ENCODE measurements at places on chromosomes 11 and 22.

- DNase-seq: no peak
Observed at GRCh38 chr11:65541093-65541982, 16.5 kb downstream of the SCYL1 start.

DNA sequence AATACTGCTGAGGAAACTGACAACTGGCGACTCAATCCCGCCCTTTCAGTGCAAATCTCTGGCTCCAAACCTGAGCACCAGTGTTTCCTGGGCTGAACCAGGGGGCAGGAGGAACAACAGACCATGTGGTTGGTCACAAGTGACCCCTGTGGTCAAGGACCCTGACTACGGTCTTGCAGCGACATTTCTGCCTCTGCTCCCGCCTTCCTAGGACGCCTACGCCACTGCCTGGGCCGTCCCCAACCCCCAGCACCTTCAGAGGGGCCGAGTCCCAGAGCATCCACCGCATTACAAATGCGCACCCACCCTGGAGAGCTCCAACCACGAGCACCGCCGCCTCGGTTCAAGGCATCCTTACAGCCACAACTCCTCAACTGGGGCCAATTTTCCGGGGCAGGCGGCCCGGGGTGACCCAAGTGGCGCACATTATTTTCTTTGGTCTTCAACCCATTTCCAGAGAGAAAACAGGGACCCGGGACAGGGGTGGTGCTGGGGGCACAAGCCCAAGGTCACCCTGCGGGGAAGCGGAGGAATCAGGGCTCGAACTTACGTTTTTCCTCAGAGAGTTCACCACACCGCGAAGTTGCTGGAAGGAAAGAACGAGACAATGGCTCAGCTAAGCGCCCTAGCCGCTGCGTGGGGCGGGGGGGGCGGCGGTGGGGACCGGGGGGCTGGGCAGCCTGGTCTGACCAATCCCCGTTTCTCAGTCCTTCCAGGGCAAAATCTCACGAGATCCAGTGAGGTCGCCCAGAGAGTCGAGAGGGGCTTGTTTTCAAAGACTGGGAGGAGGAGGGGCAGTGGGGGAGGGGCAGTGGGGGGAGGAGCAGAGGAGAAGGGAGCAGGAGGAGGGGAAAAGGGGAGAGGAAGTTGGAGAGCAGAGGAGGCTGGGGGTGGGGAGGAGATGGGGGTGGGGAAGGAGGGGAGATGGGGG lies 1.8 kb downstream of the PRAME start:
- DNase-seq: no peak

DNA sequence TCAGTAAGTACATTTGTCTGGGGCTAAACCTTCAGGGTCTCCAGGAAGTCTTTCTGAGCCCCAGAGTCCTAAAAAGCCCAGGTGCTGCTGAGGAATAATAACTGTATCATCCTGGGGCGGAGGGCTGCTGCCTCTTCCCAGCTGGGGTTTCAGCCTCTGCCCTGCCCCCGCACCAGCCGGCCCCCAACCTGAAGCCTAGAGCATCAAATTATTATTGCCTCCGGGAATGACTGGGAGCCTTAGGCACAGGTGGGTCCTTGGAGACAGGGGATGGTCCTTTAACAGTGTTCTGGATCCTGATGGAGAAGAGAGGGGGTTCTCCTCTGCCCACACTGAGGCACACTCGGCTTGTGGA lies 64.4 kb downstream of the BCR start:
- DNase-seq: no peak

DNA sequence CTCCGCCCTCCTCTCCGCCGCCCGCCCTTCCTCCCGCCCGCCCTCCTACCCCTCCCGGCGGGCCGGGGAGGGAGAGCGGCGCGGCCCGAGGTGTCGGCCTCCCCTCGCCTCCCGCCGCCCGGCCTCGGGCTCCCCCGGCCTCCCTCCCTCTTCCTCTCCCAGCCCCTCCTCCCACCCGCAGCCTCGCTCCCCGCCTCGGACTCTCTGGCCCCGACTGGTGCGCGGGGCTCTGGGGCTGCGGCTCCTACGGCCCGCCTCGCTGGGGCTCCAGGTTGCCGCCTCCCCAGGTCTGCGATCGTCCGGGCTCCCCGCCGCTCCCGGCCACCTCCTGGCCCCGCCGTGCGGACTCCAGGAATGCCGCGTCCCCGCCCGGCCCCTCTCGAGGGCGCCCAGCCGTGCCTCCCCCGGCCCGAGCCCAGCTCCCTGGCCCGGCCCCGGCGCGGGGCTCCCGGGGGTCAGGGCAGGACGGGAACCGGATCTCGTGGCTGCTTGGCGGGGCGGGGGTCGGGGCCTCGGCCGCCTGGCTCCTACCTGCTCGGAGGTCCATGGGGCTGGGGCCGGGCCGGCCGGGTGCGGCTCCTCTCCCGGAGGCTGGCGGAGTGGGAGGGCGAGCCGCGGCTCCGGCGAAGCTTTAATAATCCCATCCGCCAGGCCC lies at the start of gene CLCF1:
CLCF1 (minus strand) TSS at position 606 of the 655 bp plus-strand sequence; CDS start at position 547, 59 bp downstream.
- no peak for DNase-seq

DNA sequence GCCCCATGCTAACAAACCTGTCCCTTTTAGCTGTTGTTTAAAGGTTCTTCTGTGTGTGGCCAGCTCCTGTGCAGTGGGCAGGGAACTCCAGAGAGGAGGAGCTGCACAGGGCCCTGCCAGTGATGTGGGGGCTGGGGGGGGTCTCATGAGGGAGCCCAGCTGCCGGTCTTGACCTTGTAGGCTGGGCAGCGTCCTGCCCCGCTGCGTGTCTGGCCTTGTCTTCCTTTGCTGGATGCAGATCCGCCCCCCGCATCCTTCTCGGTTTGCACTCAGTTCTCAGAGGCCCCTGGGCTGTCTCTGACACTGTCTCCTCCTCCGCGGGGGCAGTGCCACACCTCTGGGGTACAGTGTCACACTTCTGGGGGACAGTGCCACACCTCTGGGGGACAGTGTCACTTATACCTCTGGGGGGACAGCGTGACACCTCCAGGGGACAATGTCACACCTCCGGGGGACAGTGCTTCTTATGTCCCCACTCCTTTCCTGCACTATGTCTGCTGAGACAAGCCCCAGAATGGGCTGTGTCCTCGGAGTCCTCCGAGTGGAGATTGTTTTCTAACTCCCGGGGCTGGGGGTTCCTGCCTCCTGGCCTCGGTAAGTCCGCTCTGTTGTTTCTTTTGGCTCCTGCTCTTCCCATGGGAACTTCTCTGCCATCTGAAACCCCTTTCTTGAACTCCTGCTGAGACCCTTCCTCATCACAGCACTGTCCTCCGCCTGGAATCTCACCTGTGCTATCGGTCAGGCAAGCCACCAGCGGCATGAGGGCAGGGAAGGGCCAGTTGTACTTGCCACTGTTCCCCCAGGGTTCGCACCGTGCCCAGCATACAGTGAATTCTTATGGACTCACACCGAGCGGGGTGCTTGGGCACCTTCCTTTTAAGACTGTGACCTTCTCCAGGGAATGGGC lies 788.3 kb downstream of the TBC1D22A start:
- DNase-seq: no peak

DNA sequence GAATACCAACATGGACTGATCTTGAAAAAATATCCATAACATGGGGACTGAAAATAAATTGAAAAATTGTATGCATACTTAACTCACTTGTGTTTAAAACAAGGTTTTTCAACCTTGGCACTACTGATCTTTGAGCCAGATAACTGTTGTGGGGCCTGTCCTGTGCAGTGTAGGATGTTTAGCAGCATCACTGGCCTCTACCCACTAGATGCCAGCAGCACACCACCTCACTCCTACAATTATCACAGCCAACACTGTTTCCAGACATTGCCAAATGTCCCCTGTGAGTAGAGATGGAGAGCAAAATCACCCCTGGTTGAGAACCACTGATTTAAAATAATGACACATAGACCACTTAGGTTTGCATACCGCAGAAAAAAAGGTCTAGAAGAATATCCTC lies 45.0 kb upstream of the SLC1A2 start:
- no peak for DNase-seq

DNA sequence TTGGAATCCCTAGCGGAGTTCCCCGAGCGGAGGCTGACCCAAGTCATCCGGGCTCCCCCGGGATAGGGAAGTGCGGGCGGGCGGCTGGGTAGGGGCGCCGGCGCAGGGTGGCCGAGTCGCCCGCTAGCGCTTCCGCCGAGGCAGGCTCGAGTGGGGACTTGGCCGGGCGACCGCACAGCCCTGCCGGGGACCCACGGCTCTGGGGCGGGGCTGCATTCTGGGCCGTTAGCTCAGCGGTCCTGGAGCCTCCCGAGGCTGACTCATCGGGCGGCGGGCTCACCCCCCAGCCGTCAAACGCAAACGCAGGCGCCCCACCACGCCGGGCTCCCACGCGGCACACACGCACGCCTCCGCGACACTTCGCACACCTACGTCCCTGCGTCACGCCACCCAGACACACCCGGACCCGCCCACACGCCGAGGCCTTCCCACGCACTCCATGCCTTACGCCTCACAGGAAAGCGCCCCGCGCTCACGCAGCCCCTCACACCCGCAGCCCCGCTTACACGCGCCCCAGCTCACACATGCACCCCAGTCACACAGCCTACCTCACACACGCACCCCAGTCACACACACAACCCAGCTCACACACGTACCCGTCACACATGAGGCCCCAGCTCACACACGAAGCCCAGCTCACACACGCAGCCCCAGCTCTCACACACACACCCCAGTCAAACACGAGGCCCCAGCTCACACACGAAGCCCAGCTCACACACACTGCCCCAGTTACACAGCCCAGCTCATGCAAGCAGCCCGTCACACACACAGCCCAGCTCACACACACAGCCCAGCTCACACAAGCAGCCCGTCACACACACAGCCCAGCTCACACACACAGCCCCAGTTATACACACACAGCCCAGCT lies 1.2 kb downstream of the PHLDB1 start:
- DNase-seq: no peak

- DNase-seq: no peak
Observed at GRCh38 chr11:67592880-67593564, 9.4 kb downstream of the GSTP1 start.

- no peak for DNase-seq
Observed at GRCh38 chr11:73321604-73322381, 13.7 kb downstream of the ARHGEF17 start.

DNA sequence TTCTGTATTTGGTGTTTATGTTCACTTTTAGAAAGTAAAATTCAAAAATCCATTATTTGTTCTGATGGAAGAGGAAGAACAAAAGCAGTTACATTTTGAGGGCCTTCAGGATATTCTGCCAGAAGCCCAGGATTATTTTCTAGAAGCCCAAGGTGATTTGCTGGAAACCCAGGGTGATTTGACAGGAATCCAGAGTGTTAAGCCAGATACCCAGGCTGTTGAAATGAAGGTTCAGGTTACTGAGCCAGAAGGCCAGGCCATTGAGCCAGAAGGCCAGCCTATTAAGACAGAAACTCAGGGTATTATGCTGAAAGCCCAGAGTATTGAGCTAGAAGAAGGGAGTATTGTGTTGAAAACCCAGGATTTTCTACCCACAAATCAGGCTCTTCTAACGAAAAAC lies 33.1 kb downstream of the CCDC15 start:
- DNase-seq: no peak

DNA sequence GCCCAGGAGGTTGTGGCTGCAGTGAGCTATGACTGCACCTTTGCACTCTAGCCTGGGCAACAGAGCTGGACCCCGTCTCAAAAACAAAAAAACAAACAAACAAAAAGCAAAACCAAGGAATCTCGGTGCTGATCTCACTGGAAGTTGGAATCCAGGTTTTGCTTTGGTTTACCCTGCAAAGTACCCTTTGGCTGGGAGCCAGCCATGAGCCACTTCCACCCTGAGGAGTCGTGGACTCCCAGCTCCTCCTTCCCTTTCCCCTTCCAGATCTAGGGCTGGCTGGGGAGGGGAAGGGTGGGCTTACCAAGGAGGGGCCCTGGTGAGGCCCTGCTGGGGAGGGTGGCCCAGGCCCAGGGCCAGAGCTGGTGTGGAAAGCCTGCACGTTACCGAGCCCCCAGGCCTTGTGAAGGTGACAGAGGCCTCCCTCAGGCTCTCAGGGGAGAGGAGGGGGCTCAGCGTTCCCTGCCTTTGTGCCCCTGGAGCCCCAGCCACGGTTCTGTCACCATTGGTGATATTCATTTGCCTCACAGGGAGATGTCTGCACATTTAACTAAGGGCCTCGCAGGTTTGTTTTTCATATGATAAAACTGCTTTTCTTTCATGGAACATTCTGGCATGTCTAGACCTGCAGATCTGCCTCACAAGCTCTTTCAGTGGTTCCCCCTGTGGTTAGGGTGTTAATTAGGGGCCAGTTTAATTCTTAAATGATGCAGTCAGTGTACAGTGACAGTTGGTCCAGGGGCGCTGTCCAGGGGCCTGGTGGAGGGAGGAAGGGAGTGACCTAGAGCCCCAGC lies 29.0 kb downstream of the FBLN1 start:
- no peak for DNase-seq

DNA sequence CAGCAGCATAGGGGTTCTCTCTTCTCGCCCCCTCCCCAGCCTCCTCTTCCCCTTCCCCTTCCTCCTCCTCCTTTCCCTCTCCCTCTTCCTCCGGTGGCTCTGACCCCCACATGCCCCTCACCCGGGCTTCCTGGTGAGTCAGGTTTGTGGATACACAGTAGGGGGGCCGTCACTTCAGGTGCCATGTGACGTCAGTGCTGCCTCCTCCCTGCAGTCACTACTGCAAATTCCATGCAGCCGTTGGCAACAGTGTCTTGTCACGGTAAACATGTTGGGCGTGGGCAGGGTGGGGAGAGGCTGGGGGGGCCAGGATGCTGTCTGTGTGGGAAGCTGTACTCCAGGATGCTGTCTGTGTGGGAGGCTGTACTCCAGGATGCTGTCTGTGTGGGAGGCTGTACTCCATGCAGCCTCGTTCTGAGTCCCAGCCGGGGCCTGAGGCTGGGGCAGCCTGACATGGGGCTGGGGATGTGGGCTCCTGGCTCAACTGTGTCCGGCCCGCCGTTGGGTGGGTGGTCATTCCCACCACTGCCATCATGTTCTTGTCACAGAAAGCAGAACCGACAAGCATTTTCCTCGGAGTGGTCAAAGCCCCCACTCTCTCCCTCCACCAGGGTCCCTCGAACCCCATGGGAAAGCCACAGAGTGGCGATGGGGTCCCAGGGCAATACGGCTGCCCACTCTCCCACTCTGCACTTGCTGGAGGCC lies 2.4 kb upstream of the MUC2 start:
- no peak for DNase-seq

GRCh38 chr11:88332851-88333250 lies 4.7 kb downstream of the CTSC start:
- DNase-seq: no peak

DNA sequence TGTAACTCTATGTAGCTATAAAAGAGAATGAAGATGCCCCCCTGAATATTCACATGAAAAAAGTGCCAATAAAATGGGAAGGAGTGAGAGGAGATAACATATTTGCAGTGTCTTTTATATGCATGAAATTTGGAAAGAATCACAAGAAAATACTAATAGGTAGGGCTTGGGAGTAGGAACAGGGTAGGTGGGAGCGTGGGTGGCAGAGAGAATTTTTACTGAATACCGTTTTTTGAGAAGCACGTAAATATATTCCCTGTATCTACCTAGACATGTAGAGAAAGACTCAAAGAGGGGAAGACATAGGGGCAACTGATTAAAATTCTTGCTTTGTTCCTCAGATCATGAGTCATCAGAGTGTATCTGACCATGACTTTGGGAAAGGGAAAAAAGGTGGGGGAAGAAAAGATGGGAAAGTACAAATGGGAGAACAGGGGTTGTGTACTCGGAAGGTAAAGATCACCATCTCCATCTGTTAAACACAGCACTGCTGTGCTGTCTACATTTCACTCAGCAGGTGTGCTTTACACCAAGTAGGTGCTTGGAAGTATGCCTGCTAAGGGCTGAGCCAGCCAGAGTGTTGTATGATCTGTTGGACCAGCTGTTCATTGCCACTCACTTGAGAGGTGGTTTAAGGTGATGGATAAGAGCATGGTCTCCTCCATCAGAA lies 16.0 kb downstream of the PRR5L start:
- no peak for DNase-seq
